Ascending aorta (tissue), 2 donors: ENCODE measurements at places on chromosomes 4 and X.

DNA sequence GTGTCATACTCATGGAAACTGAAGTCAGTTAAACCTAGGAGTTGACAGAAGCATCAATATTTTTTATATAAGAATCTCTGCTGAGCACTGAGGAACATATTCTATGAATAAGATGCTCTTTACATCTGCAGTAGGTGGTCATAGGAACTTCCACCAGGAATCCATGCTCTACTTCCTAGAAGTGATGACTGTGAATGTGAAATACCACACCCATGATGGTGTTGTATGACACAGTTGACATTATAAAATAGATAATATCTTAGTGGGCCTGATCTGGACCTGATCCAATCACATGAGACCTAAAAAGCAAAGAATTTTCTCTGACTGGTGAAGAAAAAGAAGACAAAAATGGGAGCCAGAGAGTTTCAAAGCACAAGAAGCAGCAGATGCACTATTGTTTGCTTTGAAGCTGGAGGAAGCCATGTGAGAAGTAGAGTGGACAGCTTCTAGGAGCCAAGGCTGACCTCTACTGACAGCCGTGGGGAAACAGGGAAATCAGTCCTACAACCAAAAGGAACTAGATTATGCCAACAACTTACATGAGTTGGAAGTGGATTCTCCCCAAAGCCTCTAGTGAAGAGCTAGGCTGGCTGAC, 68.6 kb upstream of the HS3ST1 start:
- no peak for DNase-seq

- no peak for DNase-seq
Measured at GRCh38 chr4:1721666-1722550, 587 bp downstream of the TACC3 start.

DNA sequence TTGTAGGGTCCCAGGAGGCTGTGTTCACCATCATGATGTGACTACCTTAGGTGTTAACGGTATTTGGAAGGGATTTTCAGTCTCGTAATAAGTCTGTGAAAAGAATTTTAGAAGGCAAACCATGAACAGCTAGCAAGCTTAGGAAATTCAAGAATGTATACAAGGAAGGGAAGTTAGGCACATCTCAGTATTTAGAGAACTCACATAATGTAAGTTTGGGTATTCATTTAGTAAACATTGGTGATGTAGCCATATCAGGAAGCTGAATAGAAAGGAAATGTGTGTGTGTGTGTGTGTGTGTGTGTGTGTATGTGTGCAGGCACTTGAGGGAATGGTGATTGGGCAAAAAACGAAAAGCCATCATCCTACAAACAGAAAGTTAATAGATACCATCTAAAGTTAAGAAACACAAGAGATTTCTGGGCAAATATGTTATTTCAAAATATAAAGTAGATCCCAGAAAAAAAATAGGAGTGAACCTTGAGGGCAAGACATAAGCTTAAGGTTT, 34.7 kb upstream of the PRKX start:
- no peak for DNase-seq

DNA sequence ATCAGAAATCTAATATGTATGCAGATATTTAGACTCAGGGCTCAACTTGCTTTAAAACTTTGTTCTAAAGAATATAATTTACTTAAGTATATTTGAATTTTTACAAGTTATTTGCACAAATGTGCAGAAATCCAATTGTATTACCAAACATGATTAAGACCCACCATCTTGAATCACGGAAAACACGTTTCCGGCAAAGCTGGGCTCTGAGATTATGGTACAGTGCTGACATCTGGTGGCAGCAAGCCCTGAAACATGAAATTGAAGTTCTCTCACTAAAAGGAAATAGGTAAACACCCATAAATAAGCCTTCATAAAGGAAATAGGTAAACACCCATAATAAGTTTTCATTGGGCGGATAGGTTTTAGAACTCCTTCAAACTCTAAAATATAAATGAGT, 98.3 kb upstream of the MAOA start:
- no peak for DNase-seq

- DNase-seq: no peak
Measured at GRCh38 chr4:76127754-76128153, 20.4 kb downstream of the NUP54 start.

DNA sequence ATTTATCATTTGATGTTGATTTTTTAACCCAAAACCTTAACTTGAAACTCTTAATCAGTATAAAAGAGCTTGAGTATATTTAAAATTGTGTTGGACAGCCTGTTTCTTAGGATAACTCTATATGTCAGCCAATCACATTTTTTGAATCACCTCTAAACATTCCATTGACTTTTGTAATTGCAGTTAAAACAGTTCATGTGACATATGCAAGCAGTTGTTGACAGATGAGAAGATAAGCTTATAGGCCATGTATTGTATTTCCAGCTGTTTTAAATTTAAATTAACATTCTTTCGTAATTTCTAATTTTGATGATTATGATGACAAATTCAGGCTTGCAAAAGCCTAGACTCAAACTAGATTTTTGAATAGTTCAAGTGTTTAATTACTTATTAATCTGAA, 17.4 kb downstream of the VEGFC start:
- no peak for DNase-seq

- no peak for DNase-seq
Measured at GRCh38 chr4:40180356-40180755, 16.5 kb upstream of the RHOH start.

- no peak for DNase-seq
Measured at GRCh38 chr4:77782102-77782835, 36.9 kb downstream of the CNOT6L start.

DNA sequence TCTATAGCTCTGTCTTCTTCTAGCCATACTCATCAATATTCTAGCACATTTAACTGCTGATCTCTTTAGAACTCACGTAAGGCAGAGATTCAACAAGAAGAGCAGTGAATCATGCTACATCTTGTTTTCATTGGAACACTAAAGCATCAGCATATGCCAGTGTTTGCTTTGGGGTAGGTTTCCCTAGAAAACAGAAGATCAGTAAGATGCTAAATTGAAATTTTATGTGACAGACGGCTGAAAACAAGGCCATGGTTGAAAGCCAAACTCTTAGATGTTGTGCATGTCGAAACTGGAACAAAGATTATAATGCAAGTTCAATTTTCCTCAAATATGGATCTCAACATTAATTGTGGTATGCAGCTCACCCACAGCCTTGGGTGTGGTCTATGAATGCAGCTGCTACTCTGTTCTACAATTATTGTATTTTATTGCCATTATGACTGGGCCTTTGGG, 107.6 kb downstream of the PDLIM5 start:
- no peak for DNase-seq

- DNase-seq: no peak
Measured at GRCh38 chr4:113773756-113774155, 12.2 kb upstream of the CAMK2D start.

DNA sequence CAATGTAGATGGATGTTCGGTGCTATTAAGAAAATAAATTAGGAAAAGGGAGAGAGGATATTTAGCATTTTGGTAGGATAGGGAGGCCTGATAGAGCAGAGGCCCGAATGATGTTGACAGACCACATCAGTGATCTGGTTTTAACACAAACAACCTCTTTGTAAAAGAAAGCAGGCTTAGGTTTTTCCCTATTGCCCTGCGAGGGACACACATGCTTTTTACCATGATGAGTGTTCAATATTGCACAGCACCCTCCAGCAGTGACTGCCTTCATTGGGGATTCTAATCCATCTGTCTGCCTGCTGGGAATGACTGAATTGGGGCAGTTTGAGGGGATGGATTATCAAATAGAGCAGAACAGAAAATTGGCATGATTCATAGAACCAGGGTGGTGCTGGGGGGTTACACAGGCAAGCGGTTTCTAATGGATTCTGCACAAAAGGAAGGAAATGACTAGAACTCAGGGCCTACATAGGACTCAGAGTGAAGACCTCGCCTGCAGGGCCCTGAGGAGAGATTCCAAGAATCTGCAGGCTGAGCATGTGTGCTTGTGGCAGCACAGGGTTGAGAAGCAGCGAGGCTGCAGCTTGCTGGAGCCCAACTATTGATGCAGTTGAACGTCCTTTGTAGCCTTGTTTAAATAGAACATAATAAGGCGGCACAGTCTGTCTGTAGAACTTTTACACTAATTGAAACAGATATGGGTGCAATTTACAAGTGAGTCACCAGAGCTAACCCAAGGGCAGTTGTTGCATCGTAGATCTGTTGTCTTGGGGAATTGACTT, 58.0 kb downstream of the RHOH start:
- no peak for DNase-seq
